Activated CD4-positive, alpha-beta T cell treated with anti-CD3 and anti-CD28 coated beads, Interleukin-2, Interleukin-4, amounts not matched to agents 100 ng/mL and 50 ng/mL, durations not matched to agents 16 hours and 8 hours (primary cell): ENCODE measurements at places on chromosomes 11 and 22.

DNA sequence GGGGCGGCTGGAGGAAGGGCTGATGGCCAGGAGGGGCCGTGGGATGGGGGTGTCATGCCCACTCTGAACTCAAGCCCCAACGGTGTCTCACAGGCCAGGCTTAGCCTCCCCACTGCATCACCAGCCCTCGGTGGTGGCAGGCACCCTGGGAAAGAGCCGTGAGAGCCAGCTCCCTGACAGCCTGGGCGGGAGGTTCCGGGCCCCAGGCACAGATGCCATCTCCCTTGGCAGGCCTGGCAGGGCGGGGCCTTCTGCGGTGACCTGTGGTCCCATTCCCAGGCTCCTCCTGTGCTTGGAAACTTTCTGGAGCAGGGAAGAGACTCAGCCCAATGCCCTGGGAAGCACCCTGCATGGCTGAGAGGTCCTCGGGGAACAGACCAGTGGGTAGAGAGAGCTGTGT is 4.8 kb downstream of the PHLDA2 start:
- no peak for DNase-seq

- no peak for DNase-seq
Observed at GRCh38 chr11:79396674-79397073, 44.2 kb downstream of the TENM4 start.

DNA sequence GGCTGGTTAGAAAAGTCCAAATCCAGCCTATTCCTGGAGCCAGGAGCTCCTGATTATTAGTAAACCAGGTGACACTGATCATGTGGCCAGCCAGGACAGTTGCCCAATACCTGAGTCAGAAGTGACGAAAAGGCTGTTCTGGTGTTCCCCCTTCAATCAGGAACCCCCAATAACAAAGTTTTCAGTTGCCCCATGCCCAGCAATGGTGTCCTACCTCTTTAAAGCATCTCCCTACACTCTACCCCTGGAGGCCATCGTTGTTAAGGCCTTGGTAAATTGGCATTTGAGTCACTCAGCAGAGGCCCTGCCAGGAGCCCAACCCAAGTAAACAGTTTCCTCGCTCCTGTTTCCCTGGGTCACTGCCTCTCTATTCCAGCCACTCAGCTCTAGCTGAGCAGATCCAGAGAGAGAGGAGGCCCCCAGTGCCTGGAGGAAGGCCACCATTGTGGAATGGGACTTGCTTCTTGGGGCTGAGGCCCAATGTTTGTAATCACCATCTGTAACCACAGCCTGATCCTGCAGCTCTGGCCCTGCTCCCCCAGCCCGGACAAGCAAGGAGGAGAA is 25.0 kb downstream of the ARHGAP1 start:
- DNase-seq, result no peak

DNA sequence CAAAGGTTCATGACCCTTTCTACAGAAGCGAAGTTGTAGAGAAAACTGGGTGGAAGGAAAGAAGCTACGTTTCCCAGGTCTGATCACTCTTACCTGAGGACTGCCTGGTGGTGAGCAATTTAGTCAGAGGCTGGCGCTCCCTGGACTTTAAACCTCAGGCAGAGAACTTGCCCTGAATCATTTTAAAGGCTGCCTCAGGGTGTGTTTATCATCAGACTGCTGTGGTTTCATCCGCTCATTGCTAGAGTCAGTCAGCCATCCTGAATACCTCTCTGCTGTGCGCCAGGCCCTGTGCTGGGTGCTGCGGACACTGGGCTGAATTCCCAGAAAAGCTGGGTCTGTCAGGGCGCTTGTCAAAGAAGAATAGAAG is 2.7 kb downstream of the DTX4 start:
- DNase-seq, result no peak

- peak; percentile 7 for DNase-seq
Observed at GRCh38 chr11:15826826-15827225, 529.5 kb downstream of the SOX6 start.

- no peak for DNase-seq
Observed at GRCh38 chr11:1298695-1299492, 10.5 kb downstream of the TOLLIP start.

DNA sequence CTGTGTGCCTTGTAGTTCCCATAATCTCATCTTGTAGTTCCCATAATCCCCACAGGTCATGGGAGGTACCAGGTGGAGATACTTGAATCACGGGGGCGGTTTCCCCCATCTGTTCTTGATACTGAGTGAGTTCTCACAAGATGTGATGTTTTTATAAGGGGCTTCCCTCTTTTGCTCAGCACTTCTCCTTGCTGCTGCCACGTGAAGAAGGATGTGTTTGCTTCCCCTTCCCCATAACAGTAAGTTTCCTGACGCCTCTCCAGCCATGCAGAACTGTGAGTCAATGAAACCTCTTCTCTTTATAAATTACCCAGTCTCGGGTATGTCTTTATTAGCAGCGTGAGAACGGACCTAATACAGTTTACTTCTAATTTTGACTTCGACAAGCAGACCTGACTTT is 14.0 kb upstream of the SMIM38 start:
- no peak for DNase-seq
